Mesenteric fat pad (tissue), 1 donor: ENCODE measurements at places on chromosomes 7 and 10.

DNA sequence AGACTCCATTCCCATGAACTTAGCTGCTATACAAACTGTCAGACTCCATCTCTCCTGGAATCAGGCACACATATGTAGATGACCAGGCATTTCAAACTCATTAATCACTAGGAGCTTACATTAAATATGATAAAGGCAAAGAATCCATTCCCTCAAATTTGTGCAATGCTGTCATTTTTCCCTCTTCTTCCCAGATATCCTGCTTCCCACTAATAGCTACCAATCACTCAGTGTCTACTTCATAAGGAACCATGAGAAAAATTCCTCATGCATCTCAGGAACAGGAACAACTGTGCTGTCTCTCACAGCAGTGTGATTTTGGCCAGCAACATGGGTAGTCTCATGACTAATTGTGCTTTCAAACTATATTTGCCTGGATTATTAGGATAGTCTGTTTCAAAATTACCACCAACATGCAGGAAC is 133.9 kb downstream of the DKK1 start:
- no peak for DNase-seq

- no peak for DNase-seq
These were observed 2.7 kb upstream of the SUV39H2 start for GRCh38 chr10:14875941-14876340.

- no peak for DNase-seq
These were observed 408.3 kb upstream of the C7orf33 start for GRCh38 chr7:148182264-148182663.

DNA sequence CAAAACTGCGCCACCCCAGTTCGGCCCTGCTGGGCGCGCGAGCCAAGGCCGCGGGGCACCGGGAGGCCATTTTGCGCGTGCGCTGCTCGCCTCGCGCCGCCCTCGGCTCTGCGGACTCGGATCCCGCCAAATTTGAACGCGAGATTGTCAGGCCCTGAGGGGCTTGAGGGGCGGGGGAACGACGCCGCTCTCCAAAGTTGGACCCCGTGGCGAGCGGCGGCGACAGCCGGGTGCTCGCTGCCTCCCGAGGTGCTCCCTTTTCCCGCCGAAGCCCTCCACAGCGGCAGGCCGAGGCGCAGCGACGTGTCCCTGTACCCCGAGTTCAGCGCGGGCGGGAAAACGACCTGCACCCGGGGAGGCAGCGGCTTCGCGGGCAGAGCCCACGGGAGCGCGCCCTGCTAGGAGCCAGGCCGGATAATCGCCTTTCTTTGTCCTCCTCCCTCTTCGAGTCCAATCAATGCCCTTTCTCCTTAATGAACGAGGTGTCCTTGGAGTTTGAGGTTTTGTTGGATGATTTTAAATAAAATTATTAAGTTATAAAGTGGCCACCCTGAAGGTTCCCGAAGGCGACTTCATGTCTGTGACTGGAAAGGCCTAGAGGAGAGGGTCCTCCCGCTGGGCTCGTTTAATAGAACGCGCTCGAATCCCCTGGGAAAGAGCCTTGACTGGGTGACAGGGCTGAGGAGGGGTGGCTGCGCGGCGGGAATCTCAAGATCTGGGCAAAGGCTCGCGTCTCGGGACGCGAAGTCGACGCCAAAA is 10.7 kb upstream of the SPAG6 start:
- DNase-seq: no peak

DNA sequence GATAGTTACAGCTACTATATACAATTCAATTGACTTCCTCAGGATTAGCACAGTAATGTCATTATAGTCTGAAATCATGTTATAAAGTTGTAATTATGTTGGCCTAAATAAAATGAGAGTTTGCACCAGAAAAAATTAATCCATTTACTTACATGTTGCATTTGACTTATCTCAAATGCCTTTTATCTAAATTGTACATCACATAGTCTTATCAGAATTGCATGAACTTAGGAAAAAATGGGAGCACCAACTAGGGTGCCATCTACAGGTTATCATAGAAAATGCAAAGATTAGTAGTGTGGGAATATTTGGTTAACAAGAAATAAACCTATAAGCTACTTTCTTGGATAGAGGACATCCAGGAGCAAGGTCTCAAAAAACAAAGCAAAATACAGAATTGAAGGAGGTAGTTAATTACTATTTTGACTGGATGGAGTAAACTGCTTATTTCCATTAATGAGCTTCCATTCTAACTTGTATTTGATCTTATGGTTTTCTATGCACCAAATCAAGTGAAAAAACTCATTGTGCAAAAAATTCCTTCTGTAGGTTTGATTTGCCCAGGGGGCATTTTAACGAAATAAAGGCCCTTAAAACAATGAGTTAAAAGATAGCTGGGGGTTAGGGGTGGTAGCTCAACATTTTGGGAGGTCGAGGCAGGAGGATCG is 60.0 kb upstream of the ORC5 start:
- no peak for DNase-seq

- no peak for DNase-seq
These were observed 455.6 kb upstream of the ANKRD30A start for GRCh38 chr10:36669615-36670352.

DNA sequence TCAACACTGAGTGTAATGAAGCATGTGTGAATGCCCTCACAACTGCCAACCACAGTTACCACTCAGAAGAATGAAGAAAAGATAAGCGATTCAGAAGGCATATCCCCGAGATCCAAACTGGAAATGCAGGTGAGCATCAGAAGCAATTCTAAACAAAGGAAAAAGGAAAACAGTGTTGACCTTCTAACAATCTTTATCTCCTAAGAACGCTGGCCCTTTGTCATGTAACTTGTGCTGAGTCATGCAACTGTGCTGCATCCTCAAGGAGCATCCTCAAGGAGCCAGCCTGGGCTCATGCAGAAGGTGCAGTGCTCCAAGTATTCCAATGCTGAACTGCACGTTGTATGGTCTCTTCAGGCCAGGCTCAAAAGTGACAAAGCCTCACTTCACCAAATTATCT is 30.6 kb downstream of the SEC61G start:
- DNase-seq: no peak

DNA sequence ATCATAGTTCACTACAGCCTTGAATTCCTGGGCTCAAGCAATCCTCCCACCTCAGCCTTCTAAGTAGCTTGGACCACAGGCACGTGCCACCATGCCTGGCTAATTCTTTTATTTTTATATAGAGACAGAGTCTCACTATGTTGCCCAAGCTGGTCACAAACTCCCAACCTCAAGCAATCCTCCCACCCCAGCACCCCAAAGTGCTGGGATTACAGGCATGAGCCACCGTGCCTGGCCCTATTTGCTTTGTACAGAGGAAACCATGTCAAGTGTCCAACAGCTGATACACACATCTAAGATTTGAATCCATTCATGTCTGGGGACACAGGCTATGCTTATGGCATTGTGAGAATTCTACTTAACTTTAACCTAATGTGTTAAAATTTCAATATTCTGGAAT is 29.9 kb upstream of the MPP7 start:
- DNase-seq: no peak

DNA sequence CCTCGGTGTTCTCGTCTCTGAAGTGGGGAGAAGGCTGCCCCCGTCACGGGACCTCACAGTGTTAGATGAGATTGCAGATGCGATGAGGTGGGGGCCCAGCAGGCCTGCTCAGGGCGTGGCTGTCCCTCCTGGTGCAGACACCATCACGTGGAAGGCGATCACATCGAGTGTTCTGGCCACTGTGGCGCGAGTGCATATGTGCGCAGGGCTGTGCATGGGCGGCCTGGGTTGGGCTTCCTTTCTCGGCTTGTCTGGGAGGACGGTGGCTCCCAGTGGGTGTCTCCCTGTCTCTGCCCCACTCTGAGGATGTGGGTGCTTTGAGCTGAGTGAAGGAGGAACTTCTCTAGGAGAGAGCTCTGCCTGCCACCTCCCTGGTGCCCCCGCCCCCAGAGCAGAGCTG is 83.1 kb downstream of the LHPP start:
- DNase-seq: no peak

- no peak for DNase-seq
These were observed 77.0 kb downstream of the OAT start for GRCh38 chr10:124341768-124342135.

DNA sequence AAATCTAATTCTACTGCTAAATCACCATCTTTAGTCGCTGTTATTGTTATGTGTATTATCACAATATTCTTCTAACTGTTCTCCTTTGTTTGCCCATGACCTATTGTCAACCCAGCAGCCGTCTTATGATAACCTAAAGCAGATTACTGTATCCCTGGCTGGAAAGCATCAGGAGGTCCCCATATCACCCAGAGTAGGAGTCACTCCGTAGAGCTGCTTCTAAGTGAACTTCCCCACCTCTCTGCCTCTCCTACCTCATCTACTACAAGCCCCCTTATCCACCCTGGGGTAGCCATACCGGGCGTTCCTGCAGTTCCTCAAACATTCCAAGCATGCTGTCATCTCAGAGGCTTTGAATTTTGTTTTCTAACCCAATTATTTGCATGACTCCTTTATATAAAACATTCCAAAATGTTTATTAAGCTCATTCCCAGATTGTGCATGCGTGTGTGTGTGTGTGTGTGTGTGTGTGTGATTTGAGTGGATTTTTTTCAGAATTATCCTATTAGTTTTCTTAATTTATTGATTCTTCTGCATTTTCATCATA is 39.7 kb downstream of the POU6F2 start:
- DNase-seq: no peak

GRCh38 chr10:90997670-90998069 is 76.8 kb upstream of the ANKRD1 start:
- no peak for DNase-seq

- no peak for DNase-seq
These were observed 4.1 kb downstream of the HOXA9 start for GRCh38 chr7:27161214-27161720.

GRCh38 chr7:154748089-154748786 is 254.7 kb downstream of the PAXIP1 start:
- no peak for DNase-seq

DNA sequence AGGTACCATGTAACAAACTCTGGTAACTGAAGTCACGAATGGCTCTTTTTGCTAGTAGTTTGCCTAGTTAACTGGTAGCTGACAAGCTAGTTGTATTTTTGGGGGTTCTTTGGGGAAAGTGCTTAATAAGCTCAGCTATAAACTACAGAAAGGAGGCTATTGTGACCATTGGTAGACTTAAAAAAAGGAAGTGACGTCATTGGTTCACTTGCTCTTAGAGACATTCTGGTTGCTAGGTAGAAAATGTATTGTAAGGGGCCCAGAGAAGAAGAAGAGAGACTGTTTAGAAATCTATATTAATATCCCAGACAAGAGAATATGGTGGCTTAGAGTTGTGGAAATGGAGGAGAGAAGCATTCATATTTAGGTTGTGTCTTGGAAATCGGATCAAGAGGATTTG is 103.0 kb downstream of the NXPH1 start:
- no peak for DNase-seq

GRCh38 chr10:24041034-24041433 is 167.9 kb upstream of the KIAA1217 start:
- no peak for DNase-seq

DNA sequence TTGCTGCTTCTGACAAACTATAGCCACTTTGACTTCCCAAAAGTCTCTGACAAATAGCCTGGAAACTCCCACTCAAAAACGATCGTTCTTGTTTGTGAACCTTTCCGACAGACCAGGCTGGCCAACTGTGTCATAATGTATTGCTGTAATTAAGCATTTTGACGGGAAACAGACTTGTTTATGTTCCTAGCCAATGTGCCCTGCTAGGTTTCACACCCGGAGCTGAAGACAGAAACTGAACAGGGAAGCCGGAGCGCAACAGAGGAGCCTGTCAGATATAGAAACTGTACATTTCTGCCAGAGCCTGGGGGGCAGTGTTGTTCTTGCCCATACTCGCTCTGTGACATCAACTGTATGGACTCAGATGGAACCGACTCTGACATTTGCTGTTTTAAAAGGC is 55.3 kb upstream of the C7orf33 start:
- DNase-seq: no peak

- no peak for DNase-seq
These were observed 8.5 kb upstream of the AOAH start for GRCh38 chr7:36732806-36733205.
